Stimulated activated CD4-positive, alpha-beta T cell treated with anti-CD3 and anti-CD28 coated beads, Interleukin-15, amount 100 ng/mL, for 24 hours (primary cell): ENCODE measurements at places on chromosomes 1 and 21.

- no peak for DNase-seq
Measured at GRCh38 chr1:9020305-9020704, 5.9 kb downstream of the SLC2A7 start.

DNA sequence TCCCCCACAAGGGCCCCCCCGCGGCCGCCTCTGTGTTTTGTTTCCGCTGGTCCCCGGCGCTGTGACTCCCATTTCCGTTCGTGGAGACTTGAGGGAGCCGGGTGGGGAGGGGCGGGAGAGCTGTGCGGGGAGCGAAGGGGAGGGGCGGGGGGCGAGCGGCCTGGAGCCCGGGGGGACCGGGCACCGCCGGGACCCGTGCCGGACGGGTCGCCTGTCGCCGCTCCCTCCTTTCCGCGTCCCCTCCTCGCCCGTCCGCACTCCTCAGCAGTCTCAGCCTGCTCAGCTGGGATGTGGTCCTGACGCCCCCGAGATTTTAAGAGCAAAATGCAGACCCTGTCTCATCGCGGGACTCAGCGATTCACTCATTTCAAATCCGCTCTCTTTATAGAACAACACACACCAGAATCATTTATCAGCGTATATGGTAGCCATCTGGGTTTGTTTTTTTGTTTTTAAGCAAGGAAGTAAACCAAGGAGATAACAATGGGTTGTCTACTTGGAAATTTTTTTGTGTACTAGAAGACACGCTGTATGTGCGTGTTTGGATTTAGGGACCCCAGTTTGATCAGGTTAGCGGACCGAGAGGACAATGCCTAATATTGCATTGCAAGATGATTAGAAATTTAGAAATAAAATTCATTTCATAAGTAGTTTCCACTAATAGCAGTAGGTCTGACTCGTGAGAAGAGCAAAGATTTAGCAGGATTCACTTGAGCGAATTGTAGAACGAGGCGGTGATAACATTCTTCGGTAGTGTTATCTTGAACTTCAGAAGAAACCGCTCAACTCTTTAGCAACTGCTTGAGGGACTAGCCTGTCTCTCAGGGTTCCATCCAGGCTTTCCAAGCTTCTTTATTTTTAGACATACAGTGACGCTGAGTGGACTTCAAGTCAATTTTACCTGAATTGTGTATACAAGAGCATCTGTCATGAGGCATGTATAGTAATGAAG, 1.1 kb downstream of the GABPA start:
- peak; percentile 86 for DNase-seq

DNA sequence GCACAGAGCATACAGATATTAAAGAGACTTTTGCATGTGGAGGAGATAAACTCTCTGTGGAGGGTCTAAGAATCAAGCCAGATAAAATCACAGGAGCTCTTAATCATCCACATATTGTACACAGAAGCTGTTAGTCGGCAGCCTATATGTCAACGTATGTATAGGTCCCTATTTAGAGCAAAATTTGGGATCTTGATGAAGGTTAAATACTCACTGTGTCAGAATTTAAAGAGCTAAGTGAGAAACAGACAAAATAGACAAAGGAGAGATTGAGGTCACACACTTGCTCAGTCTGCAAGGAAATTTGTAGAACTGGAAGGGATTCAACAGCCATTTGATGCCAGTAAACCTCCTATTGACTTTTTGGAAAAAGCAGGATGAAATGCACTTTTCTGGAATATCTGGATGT, 4.1 kb upstream of the IRF2BP2 start:
- DNase-seq = no peak

DNA sequence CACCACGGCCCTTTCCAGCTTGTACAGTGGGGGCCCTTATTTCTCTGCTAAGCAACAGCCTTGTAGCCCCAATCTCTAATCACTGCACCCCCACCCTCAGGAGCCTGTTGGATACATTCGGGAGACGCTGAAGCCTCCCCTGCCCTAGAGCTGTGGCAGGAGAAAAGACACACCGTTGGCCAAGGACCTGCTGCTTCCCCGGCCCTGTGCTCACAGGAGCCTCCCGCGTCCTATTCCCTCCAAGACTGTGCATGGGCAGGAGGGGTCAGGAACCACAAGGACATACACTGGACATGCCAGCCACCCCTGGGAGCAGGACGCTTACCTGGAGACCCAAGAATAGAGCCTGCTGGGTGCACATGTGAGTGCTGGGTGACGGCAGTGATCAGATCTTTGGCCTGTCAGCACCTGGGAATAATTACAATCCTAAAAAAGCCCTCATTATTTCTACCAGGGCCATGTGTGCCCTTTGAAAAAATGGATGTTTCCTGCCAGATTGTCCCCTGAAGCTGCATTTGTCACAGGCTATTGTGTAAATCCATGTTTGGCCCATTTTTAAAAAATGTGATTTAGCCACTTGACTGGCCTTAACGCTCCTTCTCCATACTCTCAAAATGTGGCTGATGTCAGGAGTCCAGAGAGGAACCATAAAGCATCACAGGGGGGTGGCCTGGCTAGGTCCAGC, 590.6 kb downstream of the MATN1 start:
- DNase-seq = no peak

- DNase-seq = no peak
Measured at GRCh38 chr21:46515109-46515508, 56.4 kb downstream of the DIP2A start.

DNA sequence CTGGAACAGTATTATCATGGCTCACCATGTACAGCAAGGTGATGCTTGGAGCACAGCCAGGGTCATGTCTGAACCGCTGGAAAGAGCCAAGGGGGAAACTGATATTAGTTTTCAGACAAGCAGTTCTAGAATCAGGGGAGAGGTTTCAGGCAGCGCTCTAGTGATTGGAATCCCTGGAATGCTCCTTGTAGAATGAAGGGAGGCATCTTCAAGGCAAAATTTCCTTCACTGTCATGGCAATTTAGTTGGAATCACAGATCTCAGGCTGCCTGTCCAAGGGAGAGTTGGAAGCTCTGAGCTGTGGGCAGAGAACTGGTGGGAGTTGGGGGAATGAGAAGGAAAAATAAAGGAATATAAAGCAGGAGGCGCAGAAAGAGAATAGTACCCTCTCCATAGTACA, 737.1 kb downstream of the PTPRU start:
- no peak for DNase-seq

GRCh38 chr1:17904290-17904689, 149.2 kb downstream of the ACTL8 start:
- no peak for DNase-seq
